ENCODE measurements at places on chromosomes 2 and 18.

DNA sequence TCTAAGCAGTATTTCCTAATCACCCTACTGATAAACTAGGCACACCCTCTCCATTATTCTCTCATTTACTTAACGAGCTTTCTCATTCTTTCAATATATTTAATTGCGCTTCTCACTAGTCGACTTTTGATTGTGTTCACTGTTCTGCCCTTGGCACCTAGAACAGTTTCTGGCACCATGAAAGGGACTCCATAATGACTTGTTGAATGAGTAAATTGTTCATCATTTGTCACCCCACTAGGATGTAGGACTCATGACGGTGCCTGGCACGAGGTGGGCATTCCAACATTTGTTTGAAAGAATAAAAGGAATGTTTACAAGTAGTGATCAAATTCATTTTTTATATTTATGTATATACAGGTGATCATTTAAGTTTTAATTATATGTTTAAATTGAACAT is 123.7 kb downstream of the DIS3L2 start:
- DNase-seq = no peak

- no peak for DNase-seq
Observed at GRCh38 chr2:40435426-40436092, 16.3 kb downstream of the SLC8A1 start.

- no peak for DNase-seq
Observed at GRCh38 chr2:158965641-158966040, 2.8 kb upstream of the TANC1 start.

GRCh38 chr2:156343096-156343939 is 10.8 kb upstream of the NR4A2 start:
- no peak for DNase-seq

- DNase-seq = no peak
Observed at GRCh38 chr2:45401431-45401922, 209.6 kb downstream of the SRBD1 start.

- DNase-seq = no peak
Observed at GRCh38 chr2:88247531-88247930, 77.4 kb downstream of the THNSL2 start.

GRCh38 chr18:68667121-68667520 is 47.8 kb downstream of the TMX3 start:
- no peak for DNase-seq

DNA sequence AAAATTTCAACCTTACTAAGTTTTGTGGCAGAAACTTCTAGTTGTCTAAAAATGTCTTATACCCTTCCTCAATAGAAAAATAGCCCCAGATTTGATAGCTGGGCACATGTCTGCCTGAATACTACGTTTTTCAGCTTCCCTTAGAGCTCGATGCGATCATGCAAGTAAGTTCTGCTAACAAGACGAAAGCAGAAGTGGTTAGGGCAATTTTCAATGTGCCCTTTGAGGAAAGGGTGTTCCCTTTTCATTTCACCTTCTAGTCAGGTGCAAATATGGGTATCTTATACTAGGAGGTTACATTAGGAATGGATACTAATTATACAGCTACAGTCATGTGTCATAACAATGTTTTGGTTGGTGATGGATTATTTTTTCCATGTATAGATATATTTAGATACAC is 1572.1 kb upstream of the LRRTM1 start:
- DNase-seq = no peak

GRCh38 chr2:96554293-96555145 is 18.0 kb downstream of the ARID5A start:
- DNase-seq = peak; percentile 79

GRCh38 chr2:195562570-195563566 is 94.2 kb upstream of the SLC39A10 start:
- DNase-seq = no peak

DNA sequence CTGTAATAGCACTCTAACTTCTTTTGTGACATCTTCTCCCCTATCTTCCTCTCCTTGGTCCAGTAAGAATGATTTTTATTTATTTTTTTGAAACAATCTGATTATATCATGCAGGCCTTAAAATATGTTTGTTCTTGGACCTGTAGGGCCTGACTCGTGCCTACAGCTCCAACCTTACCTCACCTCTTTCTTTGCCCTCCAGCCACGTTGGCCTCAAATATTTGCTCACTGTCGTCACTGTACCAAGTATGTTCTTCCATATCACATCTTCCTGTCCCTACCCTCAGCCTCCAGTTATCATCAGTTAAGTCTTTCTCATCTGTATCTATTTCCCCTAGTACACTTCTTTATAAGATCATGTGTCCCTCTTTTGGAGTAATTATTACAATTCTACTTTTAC is 125.5 kb downstream of the CDH7 start:
- no peak for DNase-seq

GRCh38 chr2:157809212-157809611 is 66.9 kb downstream of the ACVR1 start:
- DNase-seq = no peak

GRCh38 chr2:96499061-96499960 is 5.8 kb downstream of the NEURL3 start:
- no peak for DNase-seq

GRCh38 chr2:25356088-25356487 is 14.4 kb upstream of the DNMT3A start:
- DNase-seq = no peak

DNA sequence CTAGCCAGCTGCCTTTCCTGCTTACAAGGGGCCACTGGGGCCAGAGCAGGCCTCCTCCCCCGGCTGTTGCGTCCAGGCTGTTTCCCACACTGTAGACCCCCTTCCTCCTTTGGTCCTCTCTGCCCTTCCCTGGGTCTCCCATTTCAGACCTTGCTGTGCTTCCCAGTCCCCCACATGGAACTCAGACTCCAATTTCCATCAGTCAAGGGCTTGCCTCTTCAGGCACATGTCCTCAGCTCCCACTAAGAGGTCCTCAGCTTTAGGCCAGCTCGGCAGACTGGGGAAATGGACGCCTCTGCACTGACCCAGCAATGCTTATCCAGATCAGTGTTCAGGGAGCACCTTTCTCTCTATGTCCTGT is 98.0 kb upstream of the BZW1 start:
- DNase-seq = no peak

- peak; percentile 55 for DNase-seq
Observed at GRCh38 chr2:9770308-9771100, 72.8 kb upstream of the TAF1B start.

GRCh38 chr2:187466129-187466792 is 18.2 kb upstream of the CALCRL start:
- no peak for DNase-seq

DNA sequence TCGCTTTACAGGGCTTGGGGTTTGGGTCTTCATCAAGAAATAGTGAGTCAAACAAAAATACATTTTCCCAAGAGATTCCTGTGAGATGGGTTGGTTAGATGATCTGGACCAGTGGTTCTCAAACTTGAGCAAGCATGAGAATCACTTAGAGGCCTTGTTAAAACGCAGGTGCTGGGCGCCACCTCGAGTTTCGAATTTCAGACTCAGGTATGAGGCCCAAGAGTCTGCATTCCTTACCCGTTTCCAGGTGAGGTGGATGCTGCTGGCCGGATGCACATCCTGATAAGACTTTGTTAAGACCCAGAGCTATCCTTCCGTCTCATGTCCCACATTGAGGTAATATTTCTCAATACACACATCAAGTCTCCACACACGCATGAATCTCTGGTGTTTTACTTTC is 707.8 kb upstream of the SALL3 start:
- no peak for DNase-seq

DNA sequence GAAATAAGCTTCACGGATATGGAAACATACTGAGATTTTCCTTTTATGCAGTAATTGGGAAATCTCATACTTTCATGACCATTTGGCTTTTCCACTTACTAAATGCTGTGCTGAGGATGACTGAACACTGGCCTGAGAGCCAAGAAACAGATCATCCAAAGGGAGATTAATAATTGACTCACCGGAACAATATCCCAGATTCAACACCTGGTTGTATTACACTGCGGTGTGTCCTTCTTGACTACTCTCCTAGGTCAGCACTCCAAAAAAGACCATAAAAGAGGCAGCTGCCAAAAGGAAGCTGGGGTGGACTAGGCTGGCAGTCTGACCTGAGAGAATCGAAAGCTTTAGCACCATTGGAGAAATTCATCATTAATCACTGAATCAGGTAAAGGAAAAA is 469.1 kb downstream of the CBLN2 start:
- DNase-seq = no peak

DNA sequence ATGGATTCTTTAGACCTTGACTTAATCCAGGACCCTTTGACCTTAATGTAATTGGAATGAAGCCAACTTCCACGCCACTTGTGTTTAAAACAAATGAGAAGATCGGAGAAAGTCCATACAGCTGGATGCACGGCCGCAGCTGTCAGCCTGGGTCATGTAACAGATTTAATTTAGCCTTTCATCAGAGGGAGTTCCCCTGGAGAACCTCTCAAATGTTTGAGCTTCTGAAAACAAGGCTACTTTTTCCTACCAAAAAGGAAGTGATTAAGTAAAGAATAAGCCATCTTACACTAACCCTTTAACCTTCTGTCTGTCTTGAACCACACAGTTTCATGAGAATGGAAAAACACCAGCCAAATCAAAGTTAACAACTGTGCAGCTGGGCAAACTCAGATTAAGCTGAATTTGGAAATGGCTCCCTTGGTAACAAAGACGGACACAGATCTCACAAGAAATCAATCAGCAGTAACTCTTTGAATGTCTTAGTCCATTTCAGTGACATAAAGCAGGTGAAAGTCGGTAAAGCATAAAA is 103.6 kb downstream of the DOCK10 start:
- no peak for DNase-seq

DNA sequence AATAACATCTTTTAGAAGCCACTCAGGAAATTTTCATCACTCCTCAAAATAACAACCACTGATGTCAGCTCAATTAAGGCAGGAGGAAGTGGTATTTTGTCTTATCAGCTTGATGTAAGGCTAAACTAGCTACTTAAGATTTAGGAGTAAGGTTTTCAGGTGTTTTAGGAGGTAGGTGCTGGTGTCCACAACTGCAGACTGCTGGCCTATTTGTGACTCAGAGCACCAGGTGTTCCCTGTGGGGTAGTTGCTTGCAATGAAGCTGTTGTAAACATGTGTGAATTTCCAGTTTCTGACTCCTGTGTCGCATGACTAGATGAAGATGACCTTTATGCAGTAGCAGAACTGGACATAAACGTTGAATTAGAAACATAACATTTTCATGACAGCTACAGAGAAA is 164.2 kb downstream of the THSD7B start:
- no peak for DNase-seq

DNA sequence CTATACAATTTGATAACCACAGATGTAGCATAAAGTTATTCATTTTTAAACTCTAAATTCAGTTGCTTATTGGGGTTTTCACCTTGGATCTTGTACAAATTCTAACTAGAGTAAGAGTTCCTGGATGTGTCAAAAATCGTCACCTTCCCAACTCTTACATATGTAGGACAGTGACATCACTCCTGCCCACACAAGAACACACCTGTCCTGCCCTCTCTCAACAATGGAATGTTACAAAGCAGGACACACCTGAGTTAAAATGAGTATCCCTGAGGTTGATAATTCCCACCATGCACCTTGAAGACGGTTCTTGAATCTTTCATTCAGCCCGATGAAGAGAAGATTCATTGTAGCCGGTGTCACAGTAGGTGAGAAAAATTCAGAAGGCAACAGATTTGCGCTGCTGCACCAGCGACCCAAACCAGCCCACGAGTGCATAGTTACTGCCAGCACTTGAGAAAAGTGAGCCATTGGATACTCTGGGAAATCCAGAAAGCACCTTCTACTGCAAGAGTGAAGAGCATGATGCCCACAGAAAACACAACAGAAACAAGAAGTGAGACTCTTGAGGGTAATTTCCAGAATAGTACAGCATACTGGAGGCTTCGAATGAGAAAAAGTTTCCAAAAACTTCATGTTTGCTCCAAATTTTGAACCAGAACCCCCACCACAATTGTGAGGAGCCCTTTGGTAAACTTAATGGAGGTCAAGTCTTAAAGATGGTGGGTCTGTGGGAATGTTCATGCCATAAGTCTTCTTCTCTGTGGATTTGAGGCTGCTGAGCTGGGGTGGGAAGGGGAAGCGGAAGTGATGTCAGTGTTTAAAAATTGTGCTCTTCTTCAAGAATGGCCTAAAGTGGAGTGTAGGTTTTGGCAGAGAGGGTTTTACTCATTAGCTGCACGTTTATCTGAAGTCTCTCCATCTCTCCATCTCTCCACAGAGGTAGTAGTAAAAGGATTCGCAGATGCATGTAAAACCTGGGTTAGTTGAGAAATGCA is 34.7 kb upstream of the ADAM23 start:
- no peak for DNase-seq

DNA sequence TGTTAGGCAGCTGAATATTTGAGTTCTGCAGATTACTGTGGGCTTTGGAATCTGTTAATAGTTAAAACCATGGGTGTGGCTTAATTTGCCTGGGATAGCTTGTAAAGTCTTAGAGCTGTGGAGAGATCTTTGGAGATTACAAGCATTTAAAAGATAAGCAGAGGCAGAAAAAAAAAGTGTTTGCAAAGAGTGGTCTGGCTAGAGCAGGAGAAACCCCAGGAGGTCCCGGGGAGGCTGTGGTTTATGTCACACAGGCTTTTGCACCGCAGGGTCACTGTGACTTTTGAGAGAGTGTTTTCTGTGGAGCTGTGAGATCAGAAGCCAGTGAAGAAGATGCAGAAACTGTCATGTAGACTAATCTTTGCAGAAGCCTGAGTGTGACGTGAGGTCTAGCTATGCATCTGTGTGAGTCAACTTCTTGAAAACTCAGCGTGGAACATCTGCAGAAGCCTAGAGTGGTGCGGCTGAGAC is 49.0 kb downstream of the SETBP1 start:
- DNase-seq = no peak

DNA sequence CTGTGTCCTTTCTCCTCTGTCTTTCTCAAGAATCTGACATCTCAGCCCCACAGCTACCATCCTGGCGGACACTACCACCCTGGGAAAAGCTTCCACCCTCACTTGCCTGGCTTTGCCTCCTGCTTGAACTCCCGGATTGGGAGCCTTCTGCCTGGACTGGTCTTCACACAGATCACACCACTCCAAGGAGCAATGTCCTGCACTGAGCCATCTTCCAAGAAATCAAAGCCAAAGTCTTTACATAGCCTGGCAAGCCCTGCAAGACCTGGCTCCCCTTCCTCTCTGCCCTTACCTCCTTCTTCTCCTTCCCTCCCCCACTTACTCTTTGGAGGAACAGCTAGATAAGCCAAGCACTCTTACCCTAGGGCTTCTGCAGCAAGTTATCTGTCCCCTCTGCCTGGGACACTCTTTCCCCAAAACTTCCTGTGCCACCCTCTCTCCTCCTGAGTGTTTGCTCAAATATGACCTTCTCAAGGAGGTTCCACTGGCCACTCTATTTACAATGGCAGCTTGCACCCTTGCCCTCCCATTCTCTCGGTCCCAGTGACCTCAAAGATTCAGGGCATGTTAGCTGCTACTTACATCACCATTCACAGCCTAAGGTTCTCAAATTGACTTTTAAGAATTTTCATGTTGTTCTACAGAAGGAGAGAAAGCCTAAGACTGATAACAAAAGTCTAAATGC is 9.7 kb downstream of the ATP8B1 start:
- DNase-seq = no peak

- no peak for DNase-seq
Observed at GRCh38 chr2:128559533-128560515, 241.2 kb upstream of the HS6ST1 start.

DNA sequence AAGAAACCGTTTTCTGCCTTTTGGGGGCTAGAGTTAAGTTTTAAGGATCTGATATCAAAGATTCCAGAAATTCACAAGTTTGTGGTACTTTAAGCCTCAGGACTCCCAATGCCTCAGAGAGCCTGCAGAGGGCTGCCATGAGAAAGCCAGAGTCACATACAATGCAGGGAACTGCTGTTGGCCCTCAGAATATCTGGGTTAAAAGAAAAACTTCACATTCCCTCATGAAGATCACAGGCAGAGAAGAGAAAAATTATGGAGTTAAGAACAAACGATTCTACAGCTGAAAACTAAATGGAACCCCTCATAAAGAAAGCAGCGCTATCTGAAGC is 39.5 kb downstream of the HDAC4 start:
- no peak for DNase-seq
